Fibroblast of the conjunctiva (primary cell): ENCODE measurements at places on chromosomes 2 and 18.
A peak's percentile ranks its signal among the peaks of the same experiment; 100 is the strongest.

GRCh38 chr2:15548974-15549373, 12.2 kb downstream of the NBAS start:
- DNase-seq, result no peak

GRCh38 chr2:81895620-81896250, 1591.2 kb upstream of the LRRTM1 start:
- no peak for DNase-seq

DNA sequence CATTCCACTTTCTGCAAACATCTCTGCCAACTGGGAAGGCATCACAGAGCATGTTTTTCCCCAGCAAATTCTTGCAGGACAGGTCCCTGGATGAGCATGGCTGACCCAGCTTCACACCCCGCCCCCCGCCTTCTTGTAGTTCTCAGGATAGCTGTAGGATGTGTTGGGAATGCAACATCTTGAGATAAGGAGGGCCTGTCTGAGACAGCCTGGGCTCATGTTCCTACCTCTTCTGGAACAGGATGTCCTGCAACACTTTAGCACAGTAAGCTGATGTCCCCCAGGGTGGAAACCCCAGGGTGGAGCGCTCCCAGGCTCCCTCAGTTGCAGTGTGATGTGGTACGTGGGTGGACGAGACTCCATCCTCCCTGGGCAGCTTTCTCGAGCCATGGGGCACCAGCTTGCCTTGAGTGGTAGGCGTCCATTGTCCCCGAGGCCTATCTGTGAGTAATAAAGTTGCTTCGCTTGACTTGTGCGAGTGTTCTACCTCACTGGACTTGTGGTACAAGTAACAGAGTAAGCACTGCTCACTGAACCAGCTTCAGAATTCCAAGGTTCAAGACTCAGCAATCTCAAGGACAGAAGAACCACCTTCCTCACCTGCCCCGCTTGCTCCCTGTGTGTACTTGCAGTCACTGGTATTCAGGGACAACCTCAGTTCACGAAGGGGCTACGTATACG, 48.6 kb downstream of the EMX1 start:
- no peak for DNase-seq

- peak; percentile 88 for DNase-seq
These were observed 492.0 kb downstream of the TNS1 start for GRCh38 chr2:217510771-217511291.

- no peak for DNase-seq
These were observed 180.4 kb downstream of the NEDD4L start for GRCh38 chr18:58224425-58224750.
